ENCODE measurements at places on chromosomes 4 and X. TPM values are rescaled to one million over a fixed set of nuclear protein-coding genes. Genes with fewer than 3 reads are reported as not detected.

The EVC2 gene
- total RNA-seq: 7.2 TPM

The BEX1 gene
- 60.0 TPM for total RNA-seq

The KLB gene
- not detected for total RNA-seq

The HGFAC gene
- total RNA-seq: 1.3 TPM

The NOX1 gene
- total RNA-seq: not detected

The PDCL2 gene
- not detected for total RNA-seq

The BTK gene
- total RNA-seq: not detected

The MTM1 gene
- 7.9 TPM for total RNA-seq

The CLTRN gene
- total RNA-seq: 0.80 TPM

The STARD8 gene
- 1.8 TPM for total RNA-seq

The CENPVL3 gene
- 11.1 TPM for total RNA-seq

The STAP1 gene
- not detected for total RNA-seq

The TMEM154 gene
- total RNA-seq: 0.44 TPM

The CABS1 gene
- not detected for total RNA-seq

The GPR34 gene
- not detected for total RNA-seq

The LAMP2 gene
- 45.5 TPM for total RNA-seq

The ADH1B gene
- not detected for total RNA-seq

The SPANXN3 gene
- not detected for total RNA-seq

The ITM2A gene
- total RNA-seq: 0.93 TPM

The DMRTC1 gene
- 0.56 TPM for total RNA-seq

The NUDT11 gene
- total RNA-seq: 39.8 TPM

The EREG gene
- total RNA-seq: not detected

The TLL1 gene
- total RNA-seq: 1.7 TPM

The FAT1 gene
- 130 TPM for total RNA-seq

The MAGEA10 gene
- total RNA-seq: not detected

The CENPVL2 gene
- 1.6 TPM for total RNA-seq

The HS3ST1 gene
- 0.37 TPM for total RNA-seq

The CYLC1 gene
- not detected for total RNA-seq

The CPE gene
- 65.2 TPM for total RNA-seq

The PGRMC1 gene
- total RNA-seq: 202 TPM

The FAM53A gene
- total RNA-seq: 3.6 TPM

The ATP1B4 gene
- not detected for total RNA-seq

The HTN3 gene
- total RNA-seq: not detected

The GABRB1 gene
- not detected for total RNA-seq

The PABPC4L gene
- 4.3 TPM for total RNA-seq

The MAP7D2 gene
- total RNA-seq: 6.5 TPM

The INTU gene
- 18.5 TPM for total RNA-seq

The AFM gene
- not detected for total RNA-seq

The SLC16A2 gene
- total RNA-seq: 19.8 TPM
